ENCODE measurements at places on chromosomes 7 and 10.

- DNase-seq: no peak
Measured at GRCh38 chr7:34131371-34131770, 226.0 kb downstream of the BMPER start.

DNA sequence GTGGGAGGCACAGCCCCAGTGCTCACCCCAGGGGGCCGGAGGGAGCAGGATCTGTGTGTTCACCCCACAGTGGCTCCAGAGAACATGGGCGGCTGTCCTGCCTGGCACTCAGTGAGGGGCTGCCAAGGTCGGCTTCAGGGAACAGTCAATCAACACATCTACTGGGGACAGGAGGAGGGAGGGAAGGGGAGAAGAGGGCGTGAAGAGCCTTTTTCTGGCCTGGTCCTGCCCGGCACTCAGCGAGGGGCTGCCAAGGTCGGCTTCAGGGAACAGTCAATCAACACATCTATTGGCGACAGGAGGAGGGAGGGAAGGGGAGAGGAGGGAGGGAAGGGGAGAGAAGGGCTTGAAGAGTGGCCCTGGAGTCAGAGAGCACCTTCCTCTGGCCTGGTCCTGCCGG is 184.9 kb downstream of the ADARB2 start:
- DNase-seq: peak; percentile 51

DNA sequence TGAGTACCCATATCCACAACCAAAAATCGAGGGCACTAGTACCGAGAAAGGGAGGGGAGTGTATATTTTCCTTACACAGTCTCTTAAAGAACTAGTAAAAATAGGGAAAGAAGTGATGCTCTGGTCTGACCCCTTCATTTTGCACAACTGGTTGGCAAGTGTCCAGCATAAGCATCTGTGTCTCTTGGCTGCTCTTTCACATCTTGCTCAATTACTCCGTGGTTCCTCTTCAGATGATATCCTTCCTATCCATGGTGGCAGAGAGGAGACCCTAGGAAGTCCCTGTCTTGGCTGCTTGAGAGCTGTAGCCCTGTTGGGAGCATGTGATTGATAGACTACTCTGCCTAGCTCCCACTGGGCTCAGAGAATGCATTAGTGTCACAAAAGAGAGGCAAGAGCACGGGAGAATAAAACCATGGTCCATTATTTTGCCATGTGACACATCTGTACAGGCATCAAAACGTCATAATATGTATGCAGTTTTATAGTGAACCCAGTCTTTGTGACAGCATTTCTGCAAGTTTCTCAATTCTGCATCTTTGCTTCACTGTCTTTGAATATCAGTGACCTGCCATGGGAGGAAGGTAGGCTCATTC is 111.8 kb upstream of the ANKRD1 start:
- DNase-seq: no peak

DNA sequence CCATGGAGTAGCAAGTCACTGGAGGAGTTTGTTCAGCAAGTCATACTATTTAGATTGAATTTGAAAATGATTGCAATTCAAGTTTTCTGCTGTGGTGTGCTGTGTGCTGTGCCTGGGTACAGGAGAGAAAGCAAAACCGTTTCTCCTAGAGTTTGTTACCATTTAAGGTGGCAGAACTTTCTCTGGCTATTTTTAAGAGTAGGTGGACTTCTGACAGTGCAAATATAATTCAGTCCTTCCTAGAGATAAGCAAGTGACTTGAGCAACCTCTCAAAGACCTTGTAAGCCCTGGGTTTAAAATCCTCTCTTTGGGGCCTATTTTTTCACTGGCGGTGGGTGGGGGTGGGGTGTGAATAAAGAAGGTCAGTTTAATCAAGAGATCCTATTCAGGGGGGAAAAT is 42.9 kb upstream of the FGL2 start:
- DNase-seq: no peak

GRCh38 chr7:81140775-81141174 is 221.9 kb upstream of the SEMA3C start:
- no peak for DNase-seq
